Activated CD4-positive, alpha-beta T cell treated with anti-CD3 and anti-CD28 coated beads for 48 hours (primary cell): ENCODE measurements at places on chromosomes 3 and 15.

- no peak for DNase-seq
Measured at GRCh38 chr3:150216041-150216811, 191.9 kb upstream of the TSC22D2 start.

DNA sequence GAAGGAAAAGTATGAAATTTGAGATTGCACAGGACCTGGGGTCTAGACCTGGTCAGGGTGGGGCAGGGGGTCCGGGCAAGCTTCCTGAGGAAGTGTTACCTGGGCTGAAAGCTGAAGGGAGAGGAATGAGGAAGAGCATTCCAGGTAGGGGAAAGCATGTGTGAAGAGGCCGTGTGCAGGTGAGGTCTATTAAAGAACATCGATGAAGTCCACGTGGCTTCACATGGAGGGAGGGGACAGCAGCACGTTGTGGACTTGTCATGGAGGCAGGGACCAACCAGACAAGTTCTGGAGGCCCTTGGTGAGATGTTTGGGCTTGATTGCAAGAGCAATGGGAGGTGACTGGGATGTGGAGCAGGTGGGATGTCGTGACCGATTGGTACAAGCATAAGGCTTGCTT, 47.1 kb downstream of the IDH2 start:
- no peak for DNase-seq

DNA sequence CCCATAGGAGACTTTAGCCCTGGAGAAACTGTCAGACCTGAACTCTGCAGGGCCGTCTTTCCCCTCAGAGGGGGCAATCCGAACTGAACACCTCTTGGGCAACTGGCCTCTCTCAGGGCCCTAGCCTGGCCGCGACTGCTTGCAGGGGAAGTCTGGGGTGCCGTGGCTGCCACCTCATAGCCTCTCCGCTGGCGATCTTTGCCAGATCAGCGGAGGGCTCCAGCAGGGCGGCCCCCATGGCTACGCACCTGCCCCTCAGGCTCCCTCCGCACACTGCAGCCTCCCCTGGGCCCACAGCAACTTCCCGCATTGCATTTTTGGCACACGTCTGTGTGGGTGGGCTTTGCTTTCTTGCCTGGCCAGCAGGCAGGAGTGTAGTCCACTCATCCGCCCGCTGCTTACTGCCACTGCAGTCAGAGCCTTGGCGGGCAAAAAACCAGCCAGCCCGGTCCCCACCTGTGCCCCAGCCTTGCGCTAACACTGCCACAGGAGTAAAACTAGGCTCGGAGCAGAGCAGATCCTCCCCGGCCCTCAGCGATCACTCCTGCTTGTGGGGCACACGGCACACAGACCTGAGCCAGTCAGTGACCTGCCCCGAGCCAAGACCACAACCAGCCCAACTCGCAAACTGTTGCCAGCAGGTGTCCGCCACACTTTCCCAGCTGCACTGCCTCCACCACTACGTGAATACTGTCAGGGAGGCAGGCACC, 266.8 kb upstream of the CBLB start:
- no peak for DNase-seq

DNA sequence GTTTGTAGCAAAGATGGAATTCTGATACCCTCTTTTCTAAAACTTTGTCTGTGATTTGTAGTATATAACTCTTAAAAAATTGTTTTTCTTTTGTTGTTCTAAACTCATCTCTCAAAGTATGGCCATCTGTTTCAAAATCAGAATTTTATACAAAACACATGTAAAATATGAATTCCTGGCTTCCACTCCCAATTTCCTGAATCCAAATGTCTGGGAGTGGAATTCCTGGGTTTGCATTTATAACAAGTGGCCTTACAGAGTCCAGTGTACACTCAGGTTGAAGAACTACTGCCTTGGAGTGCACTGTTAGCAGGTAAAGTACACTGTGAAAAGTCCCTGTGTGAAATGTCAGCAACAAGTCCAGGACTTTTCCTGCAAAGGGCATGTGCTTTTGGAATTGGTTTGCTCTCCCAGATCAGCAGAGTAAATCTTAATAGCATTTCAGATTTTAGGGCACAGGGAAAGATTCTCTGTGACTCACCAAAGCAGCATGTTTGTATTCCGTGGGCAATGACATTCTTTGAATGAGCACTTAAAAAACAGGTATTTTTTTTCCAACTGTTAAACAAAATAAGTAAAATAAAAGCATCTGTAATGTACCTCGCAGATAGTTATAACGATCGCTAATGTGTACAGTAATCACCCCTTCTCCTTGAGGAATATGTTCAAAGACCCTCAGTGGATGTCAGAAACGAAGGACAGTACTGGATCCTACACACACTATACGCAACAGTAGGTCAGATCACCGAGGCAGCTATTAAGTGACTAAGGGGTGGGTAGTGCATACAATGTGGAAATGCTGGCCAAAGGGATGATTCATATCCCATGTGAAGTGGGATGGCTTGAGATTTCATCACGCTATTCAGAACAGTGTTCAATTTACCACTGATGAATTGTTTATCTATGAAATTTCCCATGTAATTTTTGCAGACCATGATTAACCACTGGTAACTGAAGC, 2.0 kb upstream of the CLDN16 start:
- DNase-seq = no peak

DNA sequence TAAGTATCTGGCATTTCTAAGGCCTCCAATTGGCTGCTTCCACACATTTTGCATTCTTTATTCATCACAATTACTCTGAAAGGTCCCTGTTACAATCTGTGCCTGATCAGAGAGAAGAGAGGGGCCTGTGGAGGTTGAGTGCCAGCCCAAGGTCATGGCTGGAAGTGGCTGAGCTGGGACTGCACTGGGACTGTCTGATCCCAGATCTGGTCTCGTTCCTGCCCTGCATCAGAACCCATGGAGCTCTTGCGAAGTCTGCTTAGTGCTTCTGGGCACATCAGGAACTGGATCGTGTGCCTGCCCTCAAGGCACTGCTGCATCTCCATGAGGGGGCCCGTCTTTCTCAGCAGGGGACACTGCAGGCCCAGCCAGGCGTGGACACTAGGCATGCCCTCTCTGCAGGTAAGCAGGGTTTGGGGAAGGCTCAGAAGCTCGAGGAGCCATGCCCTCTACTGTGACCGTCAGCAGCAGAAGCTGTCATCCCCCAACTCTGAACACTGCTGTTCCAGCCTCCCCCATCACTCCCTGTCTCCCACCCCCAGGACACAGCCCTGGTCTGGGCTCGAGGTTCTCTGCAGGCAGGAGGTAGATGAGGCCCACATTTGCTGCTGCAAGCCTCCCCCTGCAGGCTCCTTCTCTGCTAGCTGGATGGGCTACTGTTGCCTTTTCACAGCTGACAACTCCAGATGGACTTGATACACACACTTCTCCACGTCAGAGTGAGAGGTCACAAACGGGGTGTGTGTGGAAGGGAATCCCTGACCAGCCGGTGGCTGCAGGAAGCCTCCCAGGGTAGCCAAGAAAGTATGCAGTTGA, 96.5 kb upstream of the PRR23E start:
- no peak for DNase-seq

DNA sequence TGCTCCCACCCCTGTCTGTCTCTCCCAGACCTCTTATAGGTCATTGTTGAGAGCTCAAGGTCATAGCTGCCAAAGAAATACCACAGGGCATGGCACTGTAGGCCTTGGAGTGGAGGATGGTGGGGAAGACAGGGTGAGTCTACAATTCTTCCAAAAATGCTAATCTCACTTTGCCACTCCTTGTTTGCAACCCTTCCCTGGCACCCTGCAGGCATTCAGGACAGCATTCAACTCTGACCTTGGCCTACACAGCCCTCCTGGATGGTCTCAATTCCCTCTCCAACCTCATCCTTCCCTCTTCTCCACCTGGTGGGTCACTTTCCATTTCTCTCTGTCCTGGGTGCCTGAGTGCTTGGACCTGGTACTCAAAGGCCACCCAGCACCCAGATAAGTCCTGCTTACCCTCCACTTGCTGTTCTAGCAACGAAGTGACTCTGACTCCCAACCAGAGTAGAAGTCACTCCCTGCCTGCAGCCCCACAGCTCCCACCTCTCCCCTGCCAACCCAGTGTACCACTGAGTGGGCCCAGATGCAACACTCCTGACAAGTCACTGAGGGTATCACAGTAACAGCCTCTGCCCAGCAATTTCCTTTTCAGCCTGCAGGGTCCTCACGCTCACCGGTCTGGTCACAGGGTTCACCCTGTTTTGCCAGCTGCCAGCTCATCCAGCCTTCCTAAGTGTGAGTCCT, 36.6 kb downstream of the AMOTL2 start:
- DNase-seq = no peak

- DNase-seq = no peak
Measured at GRCh38 chr3:102102394-102102793, 253.1 kb downstream of the NFKBIZ start.

DNA sequence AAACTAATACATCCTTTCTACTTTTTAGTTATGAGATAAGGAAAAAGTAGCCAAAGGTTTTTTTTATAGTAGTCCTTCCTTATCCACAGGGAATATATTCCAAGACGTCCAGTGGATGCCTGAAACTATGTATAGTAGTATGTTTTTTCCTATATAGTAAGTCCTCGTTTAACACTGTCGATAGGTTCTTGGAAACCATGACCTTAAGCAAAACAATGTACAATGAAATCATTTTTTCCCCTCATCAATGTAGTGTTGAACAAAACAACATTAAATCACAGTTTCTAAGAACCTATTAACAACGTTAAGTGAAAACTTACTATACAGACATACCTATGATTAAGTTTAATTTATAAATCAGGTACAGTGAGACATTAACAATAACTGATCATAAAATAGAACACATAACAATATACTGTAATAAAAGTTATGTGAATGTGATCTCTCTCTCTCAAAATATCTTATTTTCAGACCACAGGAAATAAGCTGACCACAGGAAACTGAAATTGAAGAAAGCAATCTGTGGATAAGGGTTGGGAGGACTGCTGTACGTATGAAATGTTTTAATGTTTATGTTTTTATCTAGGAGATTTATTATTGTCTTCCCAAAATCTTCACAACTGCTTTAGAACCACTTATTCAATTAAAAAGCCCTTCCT, 20.6 kb downstream of the COPS2 start:
- DNase-seq = no peak

- no peak for DNase-seq
Measured at GRCh38 chr3:170317954-170318353, 39.6 kb upstream of the SKIL start.

GRCh38 chr3:105593315-105593714, 226.6 kb downstream of the ALCAM start:
- DNase-seq = no peak

- DNase-seq = no peak
Measured at GRCh38 chr3:21515417-21515816, 235.6 kb downstream of the ZNF385D start.

DNA sequence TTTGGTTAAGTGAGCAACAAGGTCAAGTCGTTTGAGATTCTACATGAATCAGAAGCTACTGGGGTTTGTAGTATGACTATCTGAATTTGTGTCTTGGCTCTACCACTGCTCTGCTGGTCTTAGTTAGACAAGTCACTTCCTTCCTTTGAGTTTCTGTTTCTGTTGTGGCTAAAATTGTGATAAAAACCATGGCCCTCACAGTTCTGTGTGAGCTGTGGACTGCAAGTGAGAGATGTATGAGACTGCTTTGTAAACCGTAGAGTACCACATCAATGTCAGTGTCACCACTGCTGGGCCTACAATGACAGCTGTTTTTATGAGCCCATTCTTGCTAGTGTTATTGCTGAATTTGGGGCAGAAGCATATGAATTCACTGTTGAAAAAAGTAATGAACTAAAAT, 32.7 kb downstream of the RARB start:
- DNase-seq = no peak

DNA sequence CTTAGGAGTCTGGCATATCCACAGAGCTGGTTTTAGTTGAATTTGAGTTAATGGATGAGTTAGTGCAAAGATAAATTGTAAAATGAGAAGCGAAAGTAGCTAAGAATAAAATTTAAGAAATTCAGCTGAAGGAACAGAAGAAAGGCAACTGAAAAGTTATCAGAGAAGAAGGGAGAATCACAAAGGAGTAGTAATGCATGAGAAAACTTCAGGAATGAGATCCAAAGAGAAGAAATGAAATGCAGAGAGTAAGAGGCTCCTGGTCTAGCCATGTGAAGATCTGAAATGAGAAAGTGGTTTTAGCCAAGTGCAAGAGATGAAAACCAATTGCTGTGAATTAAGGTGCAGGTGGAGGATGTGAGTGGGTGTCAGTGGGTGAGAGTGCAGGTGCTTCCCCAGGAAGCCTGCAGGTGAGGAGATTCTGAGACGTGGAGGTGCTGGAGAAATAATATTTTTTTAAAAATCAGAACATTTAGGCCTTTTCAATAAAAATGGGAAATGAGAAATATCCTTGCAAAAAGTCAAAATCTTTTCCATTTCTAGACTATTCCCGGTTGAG, 18.5 kb downstream of the KBTBD8 start:
- no peak for DNase-seq
